H1 (cell line): ENCODE measurements at places on chromosomes 7 and 10. TPM values are rescaled to one million over a fixed set of nuclear protein-coding genes. Genes with fewer than 3 reads are reported as not detected.
A peak's percentile ranks its signal among the peaks of the same experiment; 100 is the strongest.

The OR2A5 gene
- not detected in 2 replicates for total RNA-seq

The NPFFR1 gene
- total RNA-seq: 0.06 TPM in 1 of 2 replicates, not detected in the other

The PLAC9 gene
- total RNA-seq: 12.4 and 16.7 TPM in 2 replicates

The EPO gene
- total RNA-seq: 0.48 and 0.95 TPM in 2 replicates

The CCDC146 gene
- total RNA-seq: 0.63 and 2.4 TPM in 2 replicates

The COBL gene
- total RNA-seq: 36.5 and 40.4 TPM in 2 replicates

The NXPH1 gene
- 0.40 and 1.0 TPM in 2 replicates for total RNA-seq

The SFTPA2 gene
- total RNA-seq: not detected in 2 replicates

The VDAC2 gene
- 284 and 287 TPM in 2 replicates for total RNA-seq

The OR2A14 gene
- total RNA-seq: not detected in 2 replicates

The KCNK18 gene
- total RNA-seq: not detected in 2 replicates

The WDFY4 gene
- total RNA-seq: not detected in 2 replicates

The TCAF2 gene
- 0.20 and 0.31 TPM in 2 replicates for total RNA-seq

DNA sequence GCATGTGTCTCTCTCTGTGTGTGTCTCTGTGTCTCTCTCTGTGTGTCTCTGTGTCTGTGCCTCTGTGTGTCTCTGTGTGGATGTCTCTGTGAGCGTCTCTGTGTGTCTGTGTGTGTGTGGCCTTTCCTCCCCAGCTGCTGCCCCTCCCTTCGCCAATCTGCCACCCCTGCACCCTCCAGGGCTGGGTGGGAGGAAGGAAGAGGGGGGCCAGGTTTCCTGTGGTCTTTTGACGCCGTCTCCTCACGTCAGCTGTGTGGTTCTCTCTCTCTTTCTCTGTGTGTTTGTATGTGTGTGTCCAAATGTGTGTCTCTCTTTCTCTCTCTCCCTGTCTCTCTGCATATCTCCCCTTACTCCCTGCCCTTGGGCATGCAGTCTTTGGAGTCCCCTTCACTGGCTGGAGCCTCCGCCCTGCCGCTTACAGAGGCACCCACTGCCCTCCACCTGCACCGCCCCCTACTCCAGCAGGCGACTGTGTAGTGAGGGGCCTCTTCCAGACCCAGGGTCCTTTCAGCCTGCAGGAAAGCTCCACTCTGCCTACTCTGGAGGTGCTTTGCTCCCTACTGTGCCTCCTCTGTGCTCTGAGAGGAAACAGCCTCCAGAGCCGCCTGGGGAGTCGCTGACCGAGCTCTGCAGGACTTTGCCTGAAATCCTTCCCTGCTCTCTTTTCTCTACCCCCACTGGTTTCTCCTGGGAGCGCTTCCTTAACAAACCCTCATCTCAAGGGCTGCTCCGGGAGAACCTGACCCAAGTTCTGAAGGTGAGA lies 44.2 kb upstream of the C10orf71 start:
- no peak for DNase-seq

DNA sequence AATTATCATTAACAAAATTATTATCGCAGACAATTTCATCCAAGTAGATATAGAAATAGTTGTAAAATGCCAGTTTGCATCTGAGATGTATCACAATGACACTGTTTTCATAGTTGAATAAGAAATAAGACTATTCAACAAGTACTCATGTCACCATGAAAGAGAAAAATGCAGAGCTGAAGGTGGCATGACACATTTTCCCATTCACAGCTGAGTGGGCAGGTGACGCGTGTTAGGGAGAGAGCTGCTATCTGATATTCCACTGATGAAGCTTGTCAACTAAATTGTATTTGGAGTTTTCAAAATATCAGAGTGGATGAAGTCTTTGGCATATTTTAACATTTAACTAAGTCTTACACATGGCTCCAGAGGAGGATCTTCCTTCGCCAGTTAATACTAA lies 70.3 kb upstream of the HDAC9 start:
- no peak for DNase-seq

DNA sequence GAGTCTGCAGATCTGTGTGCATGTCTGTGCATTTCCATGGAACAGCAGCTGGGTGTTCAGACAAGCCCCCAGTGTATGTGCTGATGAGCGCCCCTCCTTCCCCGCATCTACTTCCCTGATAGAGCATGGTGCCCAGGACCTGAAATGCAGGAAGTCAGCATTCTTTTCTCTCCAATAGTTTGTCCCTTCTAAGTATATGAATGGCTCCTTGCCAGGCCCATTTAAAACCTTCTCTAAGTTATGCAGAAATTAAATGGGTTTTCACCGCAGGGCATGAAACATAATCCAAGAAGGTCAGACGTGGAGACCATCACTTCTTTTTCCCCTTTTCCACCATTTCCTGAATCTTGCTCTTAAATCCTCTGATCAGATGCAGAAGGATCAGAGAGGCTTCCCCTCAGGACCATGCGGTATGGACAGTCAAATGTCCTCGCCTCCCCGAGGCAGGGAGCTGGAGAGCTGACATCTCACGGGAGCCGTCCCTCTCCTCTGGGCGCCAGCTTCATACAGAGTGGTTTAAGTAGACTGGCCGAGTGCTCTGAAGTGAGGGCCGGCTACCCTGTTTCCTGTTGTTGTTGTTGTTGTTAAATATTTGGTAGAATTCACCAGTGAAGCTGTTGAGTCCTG lies 155.3 kb downstream of the C10orf105 start:
- no peak for DNase-seq

GRCh38 chr7:128161466-128162125 lies 79.5 kb upstream of the LEP start:
- no peak for DNase-seq

- no peak for DNase-seq
These were observed 58.1 kb downstream of the PRTFDC1 start for GRCh38 chr10:24894309-24894708.

DNA sequence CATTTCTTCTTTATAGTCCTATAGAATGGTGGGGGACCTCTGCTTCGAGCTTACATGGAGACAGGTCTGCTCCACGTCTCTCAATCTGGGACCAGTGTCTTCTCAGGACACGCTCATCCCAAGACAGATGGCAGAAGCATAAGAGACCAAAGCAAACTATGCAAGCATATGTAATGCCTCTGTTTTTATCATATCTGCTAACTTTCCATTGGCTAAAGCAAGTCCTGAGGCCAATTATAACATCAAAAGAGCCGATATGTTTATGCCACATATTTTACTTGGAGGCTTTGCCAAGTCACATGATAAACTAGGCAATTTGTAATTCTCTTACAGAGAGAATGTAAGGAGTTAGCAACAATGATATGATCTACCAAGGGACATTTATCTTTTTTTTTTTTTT lies 102.6 kb upstream of the NRBF2 start:
- DNase-seq: no peak

- DNase-seq: no peak
These were observed 176.2 kb downstream of the TWIST1 start for GRCh38 chr7:18941207-18941606.

DNA sequence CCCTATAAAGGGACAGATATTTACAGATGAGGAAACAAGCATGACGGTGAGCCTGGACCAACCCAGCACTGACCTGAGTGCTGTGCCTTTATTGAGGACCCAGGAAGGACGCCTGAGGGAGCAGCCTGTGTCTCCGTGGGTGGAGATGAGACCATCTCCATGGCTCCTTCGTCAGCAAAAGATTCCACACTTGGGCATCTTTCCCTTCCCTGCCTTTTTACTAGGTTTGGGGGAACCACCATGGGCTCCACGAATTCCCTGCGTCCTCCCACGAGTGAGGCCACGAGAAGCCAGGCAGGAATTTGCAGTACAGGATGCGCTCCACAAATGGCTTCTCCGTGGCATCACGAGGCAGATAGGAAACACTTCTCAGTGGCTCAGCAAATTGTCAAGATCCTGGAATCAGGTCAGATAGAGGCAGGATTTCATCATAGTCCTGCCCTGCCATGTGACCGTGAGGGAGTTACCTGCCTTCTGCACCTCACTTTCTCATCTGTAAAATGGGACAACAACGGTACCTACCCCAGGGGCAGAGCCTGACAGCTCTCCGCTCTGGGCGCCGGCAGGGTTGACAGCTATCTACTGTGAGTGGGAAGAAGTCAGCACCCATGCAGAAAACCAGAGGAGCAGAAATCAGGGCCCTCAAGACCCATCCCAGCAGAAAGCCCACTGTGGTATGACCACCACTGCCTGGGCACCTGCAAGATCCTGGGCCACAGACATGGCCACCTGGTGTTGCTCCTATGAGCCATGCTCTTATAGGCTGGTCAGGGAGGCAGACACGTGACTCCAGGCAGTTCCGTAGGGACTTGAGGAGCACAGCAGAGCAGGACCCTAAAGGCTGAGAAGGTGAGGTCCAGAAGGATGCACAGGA lies 80.1 kb downstream of the GRID1 start:
- peak; percentile 29 for DNase-seq

DNA sequence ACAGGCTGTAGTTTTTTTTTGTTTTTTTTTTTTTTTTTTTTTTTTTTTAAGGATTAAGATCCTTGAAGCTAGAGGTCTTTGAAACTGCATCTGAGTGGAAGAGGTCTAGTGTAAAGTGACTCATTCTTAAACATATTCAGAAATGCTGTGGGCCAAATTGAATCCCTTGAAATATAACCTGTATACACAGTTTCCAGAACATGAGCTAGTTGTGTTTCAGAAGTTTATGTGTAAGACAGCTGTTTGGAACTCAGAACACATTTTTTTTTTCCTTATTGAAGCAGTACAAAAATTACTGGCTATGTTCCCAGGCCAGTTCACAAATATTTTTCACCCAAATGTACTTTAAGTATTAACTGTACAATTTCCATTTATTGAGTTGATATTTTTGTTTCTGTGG lies 67.9 kb downstream of the PPP1R9A start:
- DNase-seq: no peak

- DNase-seq: no peak
These were observed 11.8 kb upstream of the PCGF5 start for GRCh38 chr10:91208642-91209041.

- no peak for DNase-seq
These were observed 152.0 kb downstream of the REEP3 start for GRCh38 chr10:63673246-63673645.

- no peak for DNase-seq
These were observed 25.1 kb downstream of the RAB18 start for GRCh38 chr10:27529010-27529783.

- peak; percentile 71 for DNase-seq
These were observed 273.3 kb upstream of the LRGUK start for GRCh38 chr7:133853706-133854276.

DNA sequence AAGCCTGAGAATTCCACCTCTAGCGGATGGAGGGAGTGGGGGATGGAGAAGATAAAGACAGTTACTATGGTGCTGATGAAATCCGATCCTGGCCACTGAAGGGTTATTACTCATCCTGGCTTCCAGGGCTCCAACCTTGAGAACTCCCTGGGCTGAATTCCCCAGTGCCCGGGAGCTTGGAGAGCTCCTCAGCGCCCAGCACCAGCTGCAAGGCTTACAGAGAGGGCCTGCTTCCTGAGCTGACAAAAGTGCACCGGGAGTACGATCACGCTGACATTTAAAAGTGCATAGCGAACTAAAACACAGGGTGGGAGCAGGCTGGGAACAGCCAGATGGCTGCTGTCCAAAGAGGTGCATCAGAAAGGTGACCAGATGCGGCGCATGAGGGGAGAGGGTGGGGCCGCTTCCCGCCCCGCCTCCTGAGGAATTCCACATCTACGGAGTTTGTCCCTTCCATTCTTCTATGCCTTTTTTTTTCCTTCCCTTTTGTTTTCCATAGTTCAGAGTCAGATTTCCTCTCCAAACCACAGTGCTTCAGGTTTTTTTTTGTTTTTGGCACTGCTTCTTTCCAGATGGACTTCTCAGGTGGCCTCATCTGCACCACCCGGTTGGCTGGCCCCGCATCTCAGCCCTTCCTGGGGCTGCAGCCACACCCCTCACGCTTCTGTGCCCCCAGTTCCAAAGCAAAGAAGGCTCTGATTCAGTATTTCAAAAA lies 62.4 kb upstream of the MKRN1 start:
- DNase-seq: peak; percentile 74

- DNase-seq: no peak
These were observed 128.3 kb downstream of the PRPF18 start for GRCh38 chr10:13715100-13715499.
